ENCODE measurements at places on chromosomes 7 and 10.

DNA sequence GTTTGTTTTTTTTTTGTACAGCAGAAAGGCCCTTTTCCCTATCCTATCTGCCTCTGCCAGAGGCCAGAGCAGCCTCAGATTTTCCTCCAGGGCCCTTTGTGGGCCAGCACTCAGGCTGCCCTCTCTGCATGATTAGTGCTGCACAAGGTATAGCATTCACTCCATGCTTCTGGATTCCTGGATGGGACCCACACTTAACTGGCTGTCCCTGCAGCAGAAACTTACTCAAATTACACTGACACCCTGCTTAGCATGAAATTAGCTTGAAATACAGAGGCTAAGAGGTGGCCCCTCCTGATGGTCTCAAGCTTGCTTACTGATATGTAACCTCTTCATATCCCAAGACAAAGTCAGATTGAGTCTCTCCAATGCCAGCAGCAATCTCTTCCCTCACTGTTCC, 239.3 kb downstream of the SORCS1 start:
- no peak for DNase-seq

GRCh38 chr7:23410446-23411183, 59.7 kb downstream of the IGF2BP3 start:
- no peak for DNase-seq

- peak; percentile 25 for DNase-seq
Measured at GRCh38 chr7:47525066-47525623, 56.8 kb downstream of the TNS3 start.

GRCh38 chr10:113600569-113600968, 47.7 kb downstream of the HABP2 start:
- DNase-seq = no peak

- no peak for DNase-seq
Measured at GRCh38 chr7:150453181-150453580, 2.8 kb downstream of the GIMAP8 start.

DNA sequence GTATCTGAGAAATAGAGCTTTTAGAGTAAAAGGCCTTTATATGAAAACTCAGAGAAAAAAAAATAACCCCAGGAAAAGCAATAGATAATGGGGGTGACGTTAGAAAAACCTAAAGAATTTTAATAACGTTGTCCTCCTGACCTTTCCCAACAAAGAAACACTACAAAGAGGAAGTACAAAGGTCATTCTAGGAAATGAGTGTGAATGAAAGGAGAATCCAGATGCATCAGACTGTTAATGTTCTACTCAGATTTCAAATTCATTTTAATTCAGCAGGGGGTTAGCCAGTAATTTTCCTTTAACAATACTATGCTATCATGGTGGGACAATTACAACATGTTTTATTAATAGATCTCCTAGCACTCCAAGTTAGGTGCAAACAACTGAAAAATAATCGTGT, 73.8 kb upstream of the CDK1 start:
- DNase-seq = no peak

GRCh38 chr10:15780353-15781135, 60.8 kb upstream of the ITGA8 start:
- DNase-seq = no peak

DNA sequence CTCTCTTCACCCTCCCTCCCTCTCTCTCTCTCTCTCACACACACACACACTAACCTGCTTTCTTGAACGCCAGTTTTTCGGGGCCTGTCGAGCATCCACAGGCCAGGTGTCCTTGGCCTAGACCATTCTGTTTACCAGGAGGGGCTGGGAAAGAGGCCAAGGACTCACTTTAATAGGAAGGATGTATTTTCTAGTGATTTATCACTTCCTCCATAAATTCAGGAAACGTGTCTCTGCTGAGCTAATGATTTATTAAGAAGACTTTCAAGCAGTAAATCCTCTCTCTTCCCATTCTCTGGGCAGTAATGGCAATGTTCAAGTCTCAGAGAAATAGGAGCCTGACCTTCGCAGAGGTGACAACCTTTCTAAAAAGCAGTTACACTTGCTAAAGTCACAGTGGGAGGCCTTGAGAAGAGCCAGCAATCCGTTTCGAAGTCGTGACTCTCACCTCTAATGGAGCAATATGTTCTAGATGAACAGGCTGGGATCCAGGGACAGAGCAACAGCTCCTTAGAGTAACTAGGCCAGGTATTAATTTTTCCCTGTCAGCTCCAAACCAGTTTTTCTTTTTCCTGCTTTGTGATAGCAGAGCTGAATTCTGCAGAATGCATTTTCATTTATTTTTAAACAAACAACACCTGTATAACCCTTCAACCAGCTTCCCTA, 1357.5 kb upstream of the SORCS1 start:
- DNase-seq = no peak

GRCh38 chr10:113340282-113340681, 212.6 kb upstream of the HABP2 start:
- peak; percentile 33 for DNase-seq
